ENCODE measurements at places on chromosomes 7 and 10.

GRCh38 chr10:71679425-71679824 is 40.2 kb downstream of the C10orf105 start:
- DNase-seq, result no peak

GRCh38 chr7:119969054-119969453 is 303.9 kb upstream of the KCND2 start:
- no peak for DNase-seq

- no peak for DNase-seq
Observed at GRCh38 chr10:2244471-2244870, 507.1 kb upstream of the ADARB2 start.

GRCh38 chr7:128831994-128832879 is 2.0 kb downstream of the FLNC start:
- no peak for DNase-seq

GRCh38 chr7:155136619-155137243 is 66.6 kb downstream of the HTR5A start:
- no peak for DNase-seq

- no peak for DNase-seq
Observed at GRCh38 chr7:12350971-12351370, 52.7 kb downstream of the VWDE start.

DNA sequence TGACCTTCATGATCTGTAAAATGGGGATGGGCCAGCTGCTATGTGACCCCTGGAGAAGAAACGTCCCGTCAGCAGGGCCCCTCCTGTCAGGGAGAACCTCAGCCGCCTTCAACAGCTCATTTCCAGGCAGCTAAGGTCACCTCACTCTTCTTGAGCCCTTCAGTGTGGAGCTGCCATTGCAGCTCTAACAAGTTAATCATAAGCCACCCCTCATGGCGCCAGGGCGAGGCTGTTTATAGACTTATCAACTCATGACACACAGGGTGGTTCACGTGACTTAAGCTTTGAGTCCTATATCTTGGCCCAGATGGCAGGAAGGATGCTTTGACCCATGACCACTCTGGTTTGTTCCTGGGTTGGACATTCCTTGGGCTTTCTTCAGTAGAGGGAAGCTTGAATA is 315.1 kb downstream of the TNS3 start:
- DNase-seq, result no peak

GRCh38 chr7:84264396-84264795 is 69.8 kb upstream of the SEMA3A start:
- no peak for DNase-seq

- DNase-seq, result no peak
Observed at GRCh38 chr7:41624818-41625217, 78.1 kb downstream of the INHBA start.
